ENCODE measurements at places on chromosomes 4 and X.

- DNase-seq, result peak; percentile 1
These were observed 35.2 kb downstream of the SLC25A5 start for GRCh38 chrX:119503484-119503861.

- DNase-seq, result no peak
These were observed 215.3 kb downstream of the HS6ST2 start for GRCh38 chrX:132743086-132743485.

- no peak for DNase-seq
These were observed 105.8 kb upstream of the RPS6KA3 start for GRCh38 chrX:20372533-20372932.

DNA sequence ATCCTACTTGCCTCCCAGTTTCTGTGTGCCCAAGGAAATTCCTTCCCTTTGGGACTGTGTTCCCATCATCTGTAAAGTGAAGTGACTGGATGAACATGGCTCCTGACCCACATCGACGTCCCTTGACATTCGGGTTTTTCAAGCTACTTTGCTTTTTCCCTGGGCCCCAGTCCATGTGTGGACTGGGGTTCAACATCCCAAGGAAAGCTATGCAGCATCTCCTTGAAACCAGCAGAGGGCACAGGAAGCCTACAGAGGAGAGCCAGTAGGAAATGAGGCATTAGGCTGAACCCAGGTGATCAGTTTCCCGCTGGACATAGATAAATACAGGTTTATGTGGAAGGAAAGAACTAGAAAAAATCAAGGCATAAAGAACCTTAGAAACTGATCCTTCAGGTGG lies 145.1 kb upstream of the ARHGEF9 start:
- no peak for DNase-seq

DNA sequence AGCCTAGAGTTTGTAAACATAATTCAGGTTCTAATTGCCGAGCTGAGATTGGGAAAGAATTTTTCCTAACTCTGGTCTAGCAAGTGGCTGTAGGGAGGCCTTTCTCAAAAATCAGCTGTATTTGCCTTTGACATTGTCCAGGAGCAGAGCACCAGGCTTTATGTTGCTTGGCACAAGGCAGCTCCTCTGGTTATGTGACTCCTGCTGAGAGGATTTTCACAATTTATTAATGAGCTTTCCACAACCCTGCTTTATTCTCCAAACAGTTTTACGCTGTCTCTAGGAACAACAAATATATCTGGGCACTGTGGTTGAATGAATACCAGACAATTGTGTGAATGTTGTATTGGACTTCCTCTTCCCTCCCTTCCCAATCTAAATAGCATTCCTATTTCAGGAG lies 14.9 kb downstream of the LSM6 start:
- peak; percentile 36 for DNase-seq

GRCh38 chr4:105145903-105146275 lies 787 bp upstream of the TET2 start:
- no peak for DNase-seq

GRCh38 chr4:7266525-7267292 lies 74.4 kb downstream of the SORCS2 start:
- no peak for DNase-seq

GRCh38 chrX:15298201-15298600 lies 17.2 kb downstream of the ASB11 start:
- no peak for DNase-seq

GRCh38 chr4:155609455-155610059 lies 57.1 kb upstream of the GUCY1A1 start:
- DNase-seq, result no peak

DNA sequence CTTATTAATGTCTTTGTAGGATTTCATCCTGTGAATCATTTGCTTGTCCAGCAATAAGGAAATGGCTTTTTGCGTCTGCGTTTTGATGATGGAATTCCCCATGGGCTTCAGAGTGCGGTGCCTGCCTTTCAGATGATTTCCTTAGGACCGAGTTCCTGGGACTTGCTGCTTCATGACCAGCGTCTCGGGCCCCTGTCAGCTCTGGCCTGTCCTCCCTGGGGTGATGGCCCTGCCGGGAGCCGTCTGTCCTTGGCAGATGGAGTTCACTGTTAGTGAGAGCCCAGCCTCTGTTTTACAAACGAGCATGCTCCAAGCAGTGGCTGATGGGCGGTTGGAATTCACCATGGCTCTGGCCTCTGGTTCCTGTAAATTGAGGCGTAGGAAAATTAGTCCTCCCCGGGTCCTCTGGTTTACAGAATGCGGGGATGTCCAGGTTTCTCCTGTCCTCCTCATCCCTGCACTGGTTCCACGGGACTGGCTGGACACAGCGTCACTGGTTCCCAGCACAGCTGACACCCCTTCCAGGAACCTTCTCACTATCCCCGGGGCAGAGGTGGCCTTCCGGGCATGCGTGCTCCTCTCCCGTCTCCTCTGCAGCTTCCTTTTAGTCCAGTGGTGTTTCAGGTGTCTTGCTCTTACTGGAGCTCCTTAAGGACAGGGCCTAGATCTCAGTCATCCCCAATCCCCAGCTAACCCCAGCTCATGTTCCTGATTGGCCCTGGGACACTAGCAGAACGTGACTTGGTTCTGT lies 34.9 kb downstream of the TBC1D14 start:
- no peak for DNase-seq

Data from NCI-H1105 treated with DMSO at 0.1 percent for 48 hours (cell line).